ENCODE measurements at places on chromosomes 6 and 20. TPM values are rescaled to one million over a fixed set of nuclear protein-coding genes. Genes with fewer than 3 reads are reported as not detected.

The MYO6 gene
- total RNA-seq: 28.5 TPM

DNA sequence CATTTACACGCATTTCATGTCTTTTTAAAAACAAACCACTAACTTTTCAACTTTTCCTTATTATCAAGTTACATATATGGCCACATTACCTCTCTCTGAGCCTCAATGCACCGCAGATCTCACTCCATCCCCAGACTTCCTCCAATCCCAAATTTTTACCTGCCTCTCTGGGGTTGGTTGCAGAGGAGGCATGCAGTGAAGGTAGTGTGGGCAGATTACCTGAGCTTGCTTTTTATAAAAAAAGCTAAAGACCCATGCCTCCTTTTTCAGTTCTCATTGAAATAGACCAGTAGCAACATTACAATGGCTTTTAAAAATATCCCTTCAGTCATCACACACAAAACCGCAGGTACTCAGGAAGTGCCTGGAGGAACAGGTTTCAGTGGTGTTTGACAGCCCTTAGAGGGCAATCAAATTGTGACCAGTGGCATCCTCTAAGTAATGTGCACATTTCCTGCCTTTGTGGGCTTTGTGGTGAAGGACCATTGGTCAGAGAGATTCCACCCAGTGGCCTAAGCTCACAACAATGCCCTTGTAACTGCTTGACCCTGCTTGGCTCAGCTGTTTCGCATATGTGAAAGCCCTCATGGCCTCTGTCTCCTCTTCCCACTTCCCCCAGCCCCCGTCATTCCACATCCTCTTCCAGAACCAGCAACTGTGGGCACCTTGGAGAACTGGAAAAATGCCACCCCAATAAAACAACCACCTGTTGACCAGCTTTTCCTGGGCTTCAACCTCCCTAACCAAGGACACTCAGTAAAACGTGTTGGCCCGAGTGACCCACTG, 30.2 kb upstream of the IL17A start:
- peaks cover 5% of the 10 kb centered on the region for H3K27me3 ChIP-seq
- H3K4me1 ChIP-seq: no peaks in the 10 kb centered on the region

- no peaks in the 10 kb centered on the region for H3K27me3 ChIP-seq
- H3K4me1 ChIP-seq: peaks cover 71% of the 10 kb centered on the region
- no peaks in the 10 kb centered on the region for H3K36me3 ChIP-seq
- no peak for DNase-seq
- peak overlapping the region; percentile 98 for H3K27ac ChIP-seq
- peak overlapping the region; percentile 68 for H3K4me3 ChIP-seq
Measured at GRCh38 chr6:30687659-30688431, 1.4 kb upstream of the PPP1R18 start.

GRCh38 chr6:35259948-35260590, 534 bp downstream of the ZNF76 start:
- H3K36me3 ChIP-seq: no peaks in the 10 kb centered on the region
- DNase-seq: peak; percentile 88
- H3K4me1 ChIP-seq: peaks cover 23% of the 10 kb centered on the region
- peak overlapping the region; percentile 98 for H3K4me3 ChIP-seq
- H3K27me3 ChIP-seq: no peaks in the 10 kb centered on the region
- H3K27ac ChIP-seq: peak overlapping the region; percentile 99

GRCh38 chr6:154931711-154932424, 63.2 kb upstream of the TIAM2 start:
- H3K36me3 ChIP-seq: no peaks in the 10 kb centered on the region
- H3K4me3 ChIP-seq: no peak overlapping the region
- peak; percentile 4 for DNase-seq

DNA sequence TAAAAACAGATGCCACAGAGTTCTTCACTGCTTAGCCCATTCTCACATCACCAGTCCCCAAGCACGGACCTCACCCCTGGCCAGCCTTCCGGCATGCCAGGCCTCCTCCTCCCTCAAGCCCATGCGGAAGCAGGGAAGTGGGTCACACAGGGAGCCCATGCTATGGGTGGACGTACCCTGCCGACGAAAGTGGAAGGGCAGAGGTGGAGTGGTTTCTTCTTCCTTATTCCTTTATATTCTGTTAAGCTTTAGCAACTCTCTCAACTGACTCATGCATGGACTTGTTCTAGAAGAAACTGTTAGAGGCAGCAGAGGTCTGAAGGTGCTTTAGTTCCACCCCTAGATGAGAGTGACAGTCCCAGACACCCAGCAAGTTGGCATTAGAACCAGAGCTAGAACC, 118.6 kb downstream of the LY86 start:
- no peak for DNase-seq
- no peak overlapping the region for H3K4me3 ChIP-seq
- no peaks in the 10 kb centered on the region for H3K36me3 ChIP-seq
- no peak overlapping the region for H3K27ac ChIP-seq

The SMPDL3A gene
- 111 TPM for total RNA-seq

DNA sequence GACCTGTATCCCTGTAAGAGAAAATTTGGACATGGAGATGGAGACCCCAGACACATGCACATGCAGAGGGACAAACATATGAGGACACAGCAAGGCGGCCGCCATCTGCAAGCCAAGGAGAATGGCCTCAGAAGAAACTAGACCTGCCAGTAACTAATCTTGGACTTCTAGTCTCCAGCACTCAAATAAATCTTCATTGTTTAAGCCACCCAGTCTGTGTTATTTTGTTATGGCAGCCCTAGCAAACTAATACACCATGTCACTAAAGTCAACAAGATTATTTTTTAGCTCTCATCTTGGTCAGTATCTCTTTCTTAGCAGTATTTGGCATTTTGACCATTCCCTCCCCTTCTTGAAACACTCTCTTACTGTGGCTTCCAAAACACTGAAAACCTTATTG, 26.7 kb downstream of the LATS1 start:
- peaks cover 38% of the 10 kb centered on the region for H3K36me3 ChIP-seq
- no peak for DNase-seq
- H3K4me1 ChIP-seq: no peaks in the 10 kb centered on the region
- H3K27me3 ChIP-seq: no peaks in the 10 kb centered on the region

DNA sequence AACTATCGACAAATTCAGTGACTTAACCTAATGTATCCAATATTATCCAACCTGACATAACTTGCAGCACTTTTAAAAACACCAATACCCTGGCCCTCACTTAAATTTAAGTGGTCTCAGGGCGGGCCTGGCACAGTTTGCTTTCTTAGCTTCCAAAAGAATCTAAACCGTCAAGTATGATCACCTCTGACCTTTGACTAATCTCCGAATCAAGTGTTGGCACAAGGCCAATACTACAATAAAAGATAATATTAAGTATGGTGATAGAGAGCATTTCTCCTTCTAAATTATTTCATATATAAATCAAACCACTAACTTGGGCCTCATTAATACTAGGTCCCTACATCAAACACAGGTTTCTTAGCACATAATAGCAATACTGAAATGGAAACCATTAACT, 153.0 kb downstream of the PTPRK start:
- peaks cover 6% of the 10 kb centered on the region for H3K4me1 ChIP-seq
- no peak for DNase-seq
- H3K27me3 ChIP-seq: no peaks in the 10 kb centered on the region
- no peak overlapping the region for H3K4me3 ChIP-seq
- no peaks in the 10 kb centered on the region for H3K36me3 ChIP-seq
